ENCODE measurements at places on chromosomes 11 and 22.
A peak's percentile ranks its signal among the peaks of the same experiment; 100 is the strongest.

GRCh38 chr11:17812091-17812864 is 77.7 kb downstream of the KCNC1 start:
- DNase-seq = no peak

- DNase-seq = no peak
Observed at GRCh38 chr11:125903711-125904659, at the start of gene DDX25. Gene DDX25, plus strand, starts transcription at chr11:125904508. Its CDS starts 10 bp downstream, at chr11:125904518.

GRCh38 chr11:64131683-64132190 is 34.2 kb downstream of the MACROD1 start:
- DNase-seq = peak; percentile 31

- DNase-seq = no peak
Observed at GRCh38 chr11:111322534-111322933, 24.2 kb downstream of the POU2AF3 start.

- DNase-seq = no peak
Observed at GRCh38 chr11:1226226-1226985, 3.5 kb downstream of the MUC5B start.

- no peak for DNase-seq
Observed at GRCh38 chr11:120248551-120249278, 8.8 kb downstream of the POU2F3 start.

DNA sequence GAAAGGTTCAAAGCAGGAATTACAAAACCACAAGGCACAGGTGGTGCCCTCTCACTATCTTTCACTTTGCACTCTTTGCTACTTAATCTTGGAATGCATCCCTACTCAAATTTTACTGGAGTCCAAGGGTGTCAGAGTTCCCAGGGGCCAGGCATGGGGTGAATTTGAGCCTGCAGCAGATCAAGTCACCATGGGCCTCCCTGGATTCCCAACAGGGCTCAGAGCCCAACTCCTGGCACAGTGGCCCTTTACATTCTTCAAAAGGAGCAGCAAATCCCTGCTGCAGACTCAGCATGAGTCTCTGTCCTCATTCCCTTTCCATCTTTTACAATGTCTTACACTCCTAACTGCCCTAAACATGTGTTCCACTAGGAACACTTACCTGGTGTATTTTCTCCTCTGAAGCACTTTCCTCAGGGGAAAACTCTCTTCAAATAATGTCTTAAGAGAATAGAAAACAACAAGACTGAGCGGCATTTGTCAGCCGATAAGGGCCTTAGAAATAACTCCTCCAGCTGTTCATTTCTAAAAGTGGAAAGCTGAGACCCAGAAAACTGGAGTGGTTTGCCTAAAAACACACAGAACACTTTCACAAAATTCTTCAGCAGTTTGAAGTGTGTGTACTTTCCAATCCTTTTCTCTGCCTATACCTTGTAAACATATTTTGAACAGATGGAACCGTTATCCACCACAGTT is 596.0 kb downstream of the INSC start:
- no peak for DNase-seq

DNA sequence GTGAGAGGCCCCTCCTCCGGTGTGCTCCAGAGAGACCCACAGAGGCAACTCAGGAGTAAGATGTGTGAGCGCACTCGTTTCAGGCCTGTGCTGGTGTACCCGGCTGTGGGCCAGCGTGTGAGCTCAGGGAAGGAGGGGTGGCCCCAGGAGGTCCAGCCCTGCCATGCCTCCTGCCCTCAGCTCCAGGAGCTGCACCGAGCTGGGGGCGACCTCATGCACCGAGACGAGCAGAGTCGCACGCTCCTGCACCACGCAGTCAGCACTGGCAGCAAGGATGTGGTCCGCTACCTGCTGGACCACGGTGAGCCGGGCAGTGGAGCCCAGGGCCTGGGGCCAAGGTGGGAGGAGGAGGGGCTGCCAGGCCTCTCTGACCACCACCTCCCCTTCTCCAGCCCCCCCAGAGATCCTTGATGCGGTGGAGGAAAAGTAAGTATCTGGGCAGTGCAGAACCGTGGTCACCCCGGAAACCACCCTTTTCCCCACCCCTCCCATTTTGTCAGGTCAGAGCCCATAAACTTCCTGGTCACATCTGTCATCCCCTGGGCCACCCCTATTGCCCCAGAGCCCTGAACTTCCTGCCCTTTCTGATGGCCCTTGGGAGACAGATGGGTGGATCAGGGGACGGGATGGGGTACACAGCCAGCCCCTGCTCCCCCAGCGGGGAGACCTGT is 2.5 kb upstream of the MDK start:
- no peak for DNase-seq

GRCh38 chr11:17781221-17781620 is 46.6 kb downstream of the KCNC1 start:
- DNase-seq = no peak

DNA sequence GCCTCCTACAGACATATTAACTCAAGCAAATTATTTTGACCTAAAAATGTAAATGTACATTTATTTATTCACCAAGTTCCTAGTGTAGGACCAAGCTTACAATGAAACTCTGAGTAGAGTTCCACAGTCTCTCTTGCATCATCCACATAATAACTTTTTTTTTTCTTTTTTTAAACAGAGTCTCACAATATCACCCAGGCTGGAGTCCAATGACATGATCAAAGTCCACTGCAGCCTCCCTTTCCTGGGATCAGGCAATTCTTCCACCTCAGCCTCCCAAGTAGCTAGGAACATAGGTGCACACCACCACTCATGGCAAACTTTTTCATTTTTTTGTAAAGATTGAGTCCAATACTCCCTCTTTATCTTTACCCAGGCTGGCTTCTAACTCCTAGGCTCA is 28.0 kb downstream of the FEZ1 start:
- DNase-seq = no peak

GRCh38 chr22:29824677-29825076 is 13.4 kb downstream of the ASCC2 start:
- DNase-seq = no peak

GRCh38 chr22:36673821-36674220 is 29.7 kb downstream of the CACNG2 start:
- no peak for DNase-seq

DNA sequence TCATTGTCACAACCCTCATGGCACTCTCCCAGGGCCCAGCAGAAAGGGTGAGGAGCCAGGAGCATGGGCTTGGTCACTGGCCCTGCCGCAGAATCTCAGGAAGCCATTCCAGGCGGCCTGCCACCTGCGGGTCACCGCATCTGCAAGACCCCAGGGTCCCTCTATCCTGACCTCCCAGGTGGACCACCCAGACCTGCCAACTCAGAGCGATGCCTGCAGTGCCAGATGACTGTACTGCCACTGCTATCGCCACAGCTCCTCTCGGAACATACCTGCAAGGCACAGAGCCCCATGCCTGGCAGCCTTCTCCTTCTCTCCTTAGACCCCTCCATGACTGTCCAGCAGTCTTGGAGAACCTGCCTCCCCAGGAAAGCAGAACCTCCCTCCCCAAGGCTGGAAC is 26.4 kb upstream of the ELFN2 start:
- no peak for DNase-seq
